ENCODE measurements at places on chromosomes 4 and X.

DNA sequence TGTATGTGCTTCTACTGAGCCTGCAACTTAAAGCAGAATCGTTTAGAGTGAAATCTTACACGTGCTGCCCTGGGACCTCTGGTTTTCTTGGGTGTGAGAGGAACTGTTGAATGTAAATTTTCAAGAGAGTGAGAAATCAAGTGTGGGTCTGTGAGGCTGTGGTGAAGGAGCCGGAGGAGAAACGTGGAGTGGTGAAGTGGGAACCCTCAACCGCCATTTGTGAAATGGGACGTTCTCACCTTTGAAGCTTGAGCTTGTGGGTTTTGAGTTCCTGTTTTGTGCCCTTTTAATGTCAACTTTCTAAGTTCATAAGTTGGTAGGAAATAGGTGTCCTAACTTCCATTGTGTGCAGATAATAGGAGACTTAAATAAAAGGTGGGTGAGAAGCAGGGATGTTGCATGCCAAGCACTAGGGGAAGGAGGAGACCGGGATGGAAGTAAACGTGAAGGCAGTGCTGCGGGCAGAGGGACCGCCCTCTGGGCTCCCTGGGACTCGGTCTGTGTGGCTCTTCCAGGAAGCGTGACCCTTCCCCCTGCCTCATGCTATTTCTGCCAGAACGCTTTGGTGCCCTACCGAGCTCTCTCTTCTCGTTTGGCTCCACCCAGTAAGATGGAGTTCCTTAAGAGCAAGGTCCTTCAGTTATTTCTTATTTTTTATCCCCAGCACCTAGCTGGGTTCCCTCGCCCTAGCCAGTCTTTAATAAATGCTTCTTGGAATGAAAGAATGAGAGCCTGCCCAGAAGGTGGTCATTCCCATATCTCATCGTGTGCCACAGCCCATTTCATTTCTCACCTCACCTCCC is 56.0 kb downstream of the TMEM131L start:
- peak; percentile 46 for DNase-seq

- DNase-seq, result no peak
Observed at GRCh38 chr4:120415896-120416295, 349.2 kb upstream of the MAD2L1 start.

DNA sequence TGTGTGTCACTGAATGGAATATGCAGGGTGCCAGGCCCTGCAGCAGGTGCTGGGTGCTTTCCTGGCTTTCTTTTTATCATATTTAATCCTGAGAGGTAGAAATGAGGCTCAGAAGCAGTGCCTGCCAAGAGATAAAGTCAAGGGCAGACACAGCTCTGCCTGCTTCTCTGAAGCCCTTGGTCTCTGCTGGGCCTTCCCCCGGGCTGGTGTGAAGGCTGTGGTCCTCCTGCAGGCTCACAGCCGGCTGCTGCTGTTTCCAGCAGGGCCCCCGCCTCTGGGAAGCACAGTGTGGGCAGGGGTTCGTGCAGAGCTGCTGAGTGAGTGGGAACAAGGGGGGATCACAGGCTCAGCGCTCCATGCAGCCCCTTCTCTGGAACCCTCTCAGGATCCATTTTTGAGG is 49.6 kb downstream of the TBC1D14 start:
- DNase-seq, result no peak

DNA sequence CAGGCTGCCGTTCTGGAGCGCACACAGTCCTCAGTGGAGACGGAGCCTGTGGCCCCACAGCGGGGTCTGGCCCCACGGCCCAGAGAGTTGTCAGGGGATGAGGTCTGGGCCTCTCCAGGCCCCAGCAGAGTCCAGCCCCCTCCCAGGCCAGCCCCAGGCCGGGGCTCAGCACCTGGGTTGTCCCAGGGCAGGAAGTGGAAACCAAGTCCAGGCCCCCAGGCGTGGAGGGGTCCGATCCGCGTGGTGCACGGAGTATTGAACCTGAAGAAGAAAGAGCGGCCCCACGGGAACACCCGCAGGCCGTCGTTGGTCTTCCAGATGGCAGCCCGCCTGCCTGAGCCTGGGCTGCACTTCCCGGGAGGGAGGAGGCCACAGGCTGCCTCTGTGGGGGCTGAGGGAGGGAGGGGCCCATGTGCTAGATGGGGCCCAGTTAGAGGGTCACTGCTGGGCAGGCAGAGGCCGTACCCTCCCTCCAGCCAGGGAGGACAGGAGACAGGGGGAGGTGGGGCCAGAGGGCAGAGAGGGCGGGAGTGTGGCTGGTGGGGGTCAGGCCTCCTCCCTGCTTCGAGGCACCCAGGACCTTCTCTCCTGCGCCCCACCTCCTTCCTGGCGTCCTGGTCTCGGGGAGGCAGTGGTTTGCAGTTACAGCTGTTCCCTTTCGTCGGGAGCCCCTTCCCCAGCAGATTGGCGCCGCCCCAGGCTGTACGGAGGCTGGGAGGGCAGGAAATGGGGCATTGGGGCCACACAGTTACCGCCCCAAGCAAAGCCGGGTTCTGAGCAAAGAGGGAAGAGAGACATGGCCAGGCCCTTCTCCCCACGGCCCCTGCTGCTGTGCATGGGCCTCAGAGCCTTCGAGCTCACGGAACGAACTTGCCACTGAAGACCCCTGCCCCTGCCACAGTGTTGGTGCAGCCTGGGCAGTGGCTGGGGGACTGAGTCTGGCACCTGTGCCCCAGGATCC is 8.1 kb downstream of the HGFAC start:
- no peak for DNase-seq

- DNase-seq, result no peak
Observed at GRCh38 chr4:100721077-100721476, 203.3 kb upstream of the EMCN start.

DNA sequence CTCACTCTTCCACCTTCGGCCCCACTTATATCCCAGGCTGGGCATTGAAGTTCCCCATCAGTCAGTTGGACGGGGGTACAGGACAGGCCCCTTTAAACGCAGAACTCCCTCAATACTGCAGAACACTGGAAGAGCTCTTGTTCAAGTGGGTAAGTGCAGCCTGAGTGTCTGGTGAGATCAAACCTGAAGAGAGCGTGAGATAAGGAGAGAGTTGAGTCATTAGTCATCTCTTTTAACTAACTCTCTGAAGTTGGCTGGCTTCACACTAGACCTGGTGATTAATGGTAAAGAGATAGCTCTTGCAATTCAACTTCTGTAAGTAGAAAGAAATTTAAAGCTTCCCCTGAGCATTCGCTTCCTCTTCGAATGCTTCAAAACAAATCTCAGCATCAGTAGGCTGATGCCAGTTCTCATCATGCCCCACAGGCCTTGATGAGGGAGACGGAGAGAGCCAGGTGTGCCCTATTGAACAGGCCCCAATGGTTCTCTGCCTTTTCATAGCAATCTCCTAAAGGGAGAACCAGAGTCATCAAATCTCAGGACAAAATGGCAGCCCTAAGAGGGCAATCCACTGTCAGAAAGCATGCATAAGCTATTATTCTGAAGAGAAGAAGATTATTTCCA is 41.0 kb upstream of the JADE1 start:
- no peak for DNase-seq

DNA sequence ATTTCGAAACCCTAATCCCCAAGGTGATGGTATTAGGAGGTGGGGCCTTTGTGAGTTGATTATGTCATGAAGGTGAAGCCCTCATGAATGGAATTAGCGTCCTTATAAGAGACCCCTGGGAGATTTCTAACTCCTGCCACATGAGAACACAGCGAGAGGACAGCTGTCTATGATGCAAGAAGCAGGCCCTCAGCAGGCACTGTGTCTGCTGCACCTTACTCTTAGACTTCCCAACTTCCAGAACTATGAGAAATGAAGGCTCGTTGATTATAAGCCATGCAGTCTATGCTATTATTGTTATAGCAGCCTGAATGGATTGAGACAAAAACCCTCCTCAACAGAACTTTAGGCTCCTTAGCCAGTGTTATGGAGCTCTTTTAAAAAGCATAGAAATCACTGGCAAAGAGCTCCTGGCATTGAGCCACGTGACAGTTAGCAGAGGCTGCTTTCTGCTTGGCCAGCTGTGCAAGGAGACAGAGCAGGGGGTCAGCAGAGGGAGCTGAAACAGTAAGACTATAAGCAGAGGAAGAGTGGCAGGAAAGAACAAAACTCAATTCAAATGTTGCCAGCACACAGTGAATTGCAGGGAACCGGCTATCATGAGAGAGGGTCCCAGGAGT is 219.2 kb upstream of the FAT1 start:
- DNase-seq, result no peak

GRCh38 chrX:108310506-108310905 is 127.7 kb downstream of the COL4A6 start:
- no peak for DNase-seq

DNA sequence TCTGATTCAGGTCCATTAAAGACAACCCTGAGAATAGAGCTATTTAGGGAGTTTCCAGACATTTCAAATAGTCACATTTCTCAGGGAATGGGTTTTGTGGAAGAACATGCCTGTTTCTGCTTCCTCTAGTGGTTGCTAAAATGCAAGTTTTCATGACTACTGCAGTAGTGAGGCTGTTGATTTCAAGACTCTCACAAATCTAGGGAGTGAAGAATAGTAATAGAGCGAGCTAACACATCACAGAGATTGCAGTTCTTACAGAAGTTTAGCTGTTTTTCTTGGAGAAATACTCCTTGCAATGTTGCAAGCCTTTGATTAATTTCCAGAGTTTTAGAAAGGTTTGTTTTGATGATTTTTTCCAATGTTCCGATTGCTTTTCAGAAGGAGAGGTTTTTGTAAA is 610.2 kb upstream of the HTR2C start:
- DNase-seq, result no peak

- DNase-seq, result no peak
Observed at GRCh38 chr4:105246712-105247111, 100.0 kb downstream of the TET2 start.

- no peak for DNase-seq
Observed at GRCh38 chr4:107153228-107153627, 117.1 kb upstream of the DKK2 start.

DNA sequence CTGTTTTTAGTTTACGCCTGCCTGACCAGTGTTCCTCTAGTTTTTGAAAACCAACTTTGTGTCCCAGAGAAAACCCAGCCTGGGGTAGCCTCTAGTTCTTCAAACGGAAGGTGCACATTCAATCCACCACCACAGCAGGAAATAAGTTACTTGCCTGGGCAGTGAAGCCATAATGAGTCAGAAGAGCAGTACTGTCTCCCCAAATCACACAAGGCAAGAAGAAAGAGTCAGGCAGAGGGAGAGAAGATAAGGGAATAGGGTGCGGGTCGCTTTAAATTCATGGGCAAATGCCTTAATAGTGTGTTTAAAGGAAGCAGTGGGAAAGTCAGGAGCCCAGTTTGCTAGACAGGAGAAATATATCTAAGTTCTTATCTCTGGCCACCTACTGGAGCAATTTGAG is 333.8 kb upstream of the GRIA3 start:
- DNase-seq, result no peak

DNA sequence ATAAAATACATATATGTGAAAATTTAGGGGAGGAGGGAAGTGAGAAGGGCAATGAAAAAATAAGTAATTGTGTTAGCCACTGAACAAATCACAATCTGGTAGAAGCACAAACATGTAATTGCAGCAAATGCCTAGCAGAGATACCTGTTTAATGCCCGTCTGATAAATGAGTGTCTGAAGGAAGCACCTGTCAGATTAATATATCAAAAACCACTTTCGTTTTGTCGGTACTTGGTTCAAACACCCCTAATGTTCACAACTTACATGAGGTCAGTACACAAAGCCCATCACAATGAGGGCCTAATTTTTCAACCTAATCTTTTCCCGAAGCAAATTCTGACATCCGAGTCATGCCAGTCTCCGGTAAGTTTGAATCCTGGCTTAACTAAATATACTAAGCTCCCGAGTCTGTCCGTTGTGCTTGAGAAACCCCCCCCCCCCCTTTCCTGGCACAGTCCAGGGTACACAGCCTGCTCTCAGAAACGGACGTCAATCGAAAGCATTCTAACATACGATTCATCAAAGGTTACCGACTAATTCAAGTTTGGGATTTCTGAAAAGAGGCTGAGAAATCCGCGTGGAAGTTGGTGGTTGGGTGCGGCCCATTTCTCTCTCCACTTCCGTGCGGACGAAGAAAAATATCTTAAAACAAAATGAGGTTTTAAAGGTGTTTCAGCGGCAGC is 758 bp downstream of the SDAD1 start:
- DNase-seq, result peak; percentile 6

DNA sequence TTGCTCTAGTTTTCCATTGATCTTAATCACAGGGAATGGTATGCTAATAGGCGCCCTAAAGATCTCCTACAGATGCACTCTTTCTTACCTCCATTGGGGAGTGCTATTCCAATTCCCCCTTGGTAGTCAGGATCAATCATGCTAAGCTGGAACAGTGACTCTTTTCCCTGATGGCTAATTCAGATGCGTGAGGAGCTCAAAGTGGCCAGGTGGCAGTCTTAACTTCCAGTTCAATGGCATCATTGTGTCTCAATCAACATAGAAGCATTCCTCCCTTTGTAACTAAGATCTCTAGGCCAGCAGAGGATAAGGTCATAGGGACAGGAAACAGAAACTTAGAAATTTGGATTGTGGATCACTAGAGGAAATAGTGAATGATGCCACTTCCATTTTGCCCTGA is 216.8 kb downstream of the GRID2 start:
- DNase-seq, result no peak

DNA sequence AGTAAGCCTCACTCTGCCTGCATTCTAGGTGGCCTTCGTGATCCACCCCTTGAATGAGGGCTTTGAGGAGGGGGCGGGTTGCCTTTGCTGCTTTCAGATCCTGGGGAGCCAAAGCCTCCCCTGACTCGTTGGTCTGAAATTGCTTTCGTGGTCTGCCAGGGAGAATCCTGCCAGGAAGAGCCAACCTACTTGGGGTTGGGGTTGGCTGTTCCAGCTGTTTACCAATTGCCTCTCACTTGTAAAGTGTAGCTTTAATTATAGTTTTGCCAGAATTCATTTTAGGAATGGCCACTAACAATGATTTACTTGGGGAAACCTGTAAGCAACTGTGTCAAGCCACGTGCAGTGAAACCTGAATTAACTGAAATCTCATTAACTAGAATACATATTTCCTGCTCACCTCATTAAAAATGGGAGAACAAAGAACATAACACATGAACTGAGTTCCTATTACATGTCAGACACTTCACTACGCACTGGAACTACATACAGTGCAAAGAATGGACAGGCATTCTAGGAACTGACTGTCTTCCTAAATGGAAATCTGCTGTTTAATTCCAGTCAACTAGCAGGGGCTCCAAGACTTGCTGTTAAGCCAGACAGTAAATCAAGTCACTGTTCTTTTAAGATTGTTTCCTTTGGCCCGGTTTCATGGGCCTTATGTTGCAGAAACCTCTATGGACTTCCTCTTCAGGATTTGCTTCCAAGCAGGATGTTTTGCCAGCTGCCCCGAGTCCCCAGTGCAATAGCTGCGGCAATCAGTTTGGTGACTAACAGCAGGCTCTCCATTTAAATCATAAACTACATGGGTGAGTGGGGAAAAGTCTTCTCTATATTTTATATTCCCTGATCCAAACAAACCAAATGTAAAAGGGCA is 16.4 kb upstream of the NKRF start:
- DNase-seq, result no peak

Data from stimulated activated CD4-positive, alpha-beta T cell treated with anti-CD3 and anti-CD28 coated beads, Interleukin-4, amount 100 ng/mL, for 24 hours (primary cell).